ENCODE measurements at places on chromosomes 5 and 9.

DNA sequence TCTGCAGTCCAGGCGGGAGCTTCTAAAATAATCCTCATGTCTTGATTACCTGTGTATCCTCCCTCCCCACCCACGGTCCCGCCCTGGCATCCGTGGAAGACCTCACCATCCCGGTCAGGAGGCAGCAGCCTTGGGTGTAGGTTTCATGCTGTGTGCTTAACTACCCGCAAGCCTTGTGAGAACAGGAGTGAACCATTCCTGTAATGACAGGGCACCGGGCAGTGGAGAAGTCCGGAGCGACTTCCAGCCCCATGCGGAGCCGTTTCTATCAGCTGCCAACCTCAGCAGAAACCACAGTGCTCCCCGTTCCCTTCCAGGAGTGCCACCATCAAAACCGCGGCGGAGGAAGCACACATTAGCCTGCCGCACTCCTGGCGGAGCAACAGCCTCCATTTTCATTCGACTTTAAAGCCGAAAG lies 123.5 kb upstream of the LMX1B start:
- no peak for DNase-seq

- no peak for DNase-seq
These were observed 354.5 kb downstream of the ICE1 start for GRCh38 chr5:5777013-5777412.

DNA sequence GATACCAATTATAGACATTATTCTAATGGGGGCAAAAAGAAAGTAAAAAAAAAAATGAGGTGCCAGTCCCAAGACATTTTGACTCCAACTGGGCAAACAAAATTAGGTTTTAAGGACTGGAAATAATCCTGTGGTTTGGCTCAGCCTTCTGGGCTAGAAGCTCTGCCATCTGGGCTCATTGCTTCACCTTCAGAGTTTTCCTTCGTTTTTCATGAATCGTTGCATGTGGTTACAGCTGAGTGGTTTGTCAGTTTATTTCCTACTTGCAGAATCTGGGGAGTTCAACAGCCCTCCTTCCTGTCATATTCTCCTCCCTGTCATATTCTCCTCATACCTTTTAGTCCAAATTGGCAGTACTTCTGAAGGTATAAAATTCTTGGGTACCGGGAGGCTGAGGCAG lies 12.0 kb downstream of the UGT3A2 start:
- no peak for DNase-seq

GRCh38 chr5:44993286-44993685 lies 184.5 kb downstream of the MRPS30 start:
- DNase-seq = no peak

DNA sequence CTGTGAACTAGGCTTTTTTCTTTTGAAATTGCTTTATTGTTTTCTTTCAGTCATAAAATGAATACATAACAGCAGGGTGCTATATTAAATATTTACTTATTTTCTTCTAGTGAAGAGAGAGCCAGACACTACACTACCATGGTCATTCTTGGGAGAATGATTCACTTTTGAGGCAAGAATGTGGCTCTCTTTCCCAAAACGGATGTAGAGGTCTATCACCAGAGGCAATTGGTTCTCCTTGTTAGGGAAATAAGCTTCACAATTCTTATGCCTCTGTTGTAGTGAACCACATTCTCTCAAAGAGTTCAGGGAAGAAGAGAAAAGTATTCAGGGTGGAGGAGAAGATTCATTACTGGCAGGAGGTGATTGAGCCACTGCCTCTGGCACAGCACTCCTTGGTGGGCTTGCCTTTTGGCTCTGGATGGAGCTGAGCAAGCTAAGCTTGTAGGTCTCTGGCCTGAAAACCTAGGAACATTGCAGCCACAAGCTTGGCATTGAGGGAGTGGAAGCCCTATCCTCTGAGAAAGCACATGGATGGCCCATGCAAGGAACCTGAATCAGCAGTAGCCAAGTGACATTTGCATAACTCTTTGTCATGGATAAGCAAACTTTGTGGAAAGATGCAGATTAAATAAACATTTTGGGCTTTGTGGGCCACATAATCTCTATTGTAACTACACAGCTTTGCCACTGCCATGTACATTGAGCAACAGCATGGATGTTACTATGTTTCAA lies 179.0 kb upstream of the TNC start:
- no peak for DNase-seq

- no peak for DNase-seq
These were observed 33.5 kb upstream of the CKS2 start for GRCh38 chr9:89277454-89277853.

GRCh38 chr5:14284392-14285148 lies 141.4 kb downstream of the TRIO start:
- DNase-seq = no peak

DNA sequence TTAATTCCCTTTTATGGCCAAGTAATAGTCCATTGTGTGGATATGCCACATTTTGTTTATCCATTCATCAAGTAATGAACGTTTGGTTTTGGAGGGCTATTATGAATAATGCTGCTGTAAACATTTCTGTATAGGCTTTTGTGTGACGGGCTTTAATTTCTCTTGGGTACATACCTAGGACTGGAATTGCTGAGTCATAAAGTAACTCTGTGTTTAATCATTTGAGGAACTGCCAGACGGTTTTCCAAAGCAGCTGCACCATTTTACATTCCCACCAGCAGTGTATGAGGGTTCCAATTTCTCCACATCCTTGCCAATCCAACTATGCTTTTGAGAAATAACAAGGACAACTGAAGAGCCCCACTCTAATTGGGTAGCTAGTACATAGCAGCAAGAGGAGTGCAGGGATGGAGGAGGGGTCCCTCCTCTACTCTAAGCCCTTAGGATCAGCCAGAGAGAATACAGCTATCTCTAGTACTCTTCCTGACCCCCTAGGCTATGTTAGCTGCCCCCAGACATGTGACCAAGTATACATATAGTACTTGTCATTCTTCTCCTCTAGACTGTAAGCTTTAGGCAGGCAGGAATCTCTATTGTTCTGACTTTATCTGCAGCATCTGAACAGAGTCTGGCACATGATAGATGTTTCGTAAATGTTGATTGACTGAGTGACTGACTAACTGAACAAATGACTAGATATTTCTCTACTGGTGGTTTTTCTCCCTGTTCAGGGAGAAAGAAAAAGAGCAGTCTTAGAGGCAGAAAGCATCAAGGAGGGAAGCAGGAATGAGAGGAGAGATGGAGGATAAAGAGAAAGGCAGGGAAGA lies 22.1 kb upstream of the MATR3 start:
- peak; percentile 84 for DNase-seq

DNA sequence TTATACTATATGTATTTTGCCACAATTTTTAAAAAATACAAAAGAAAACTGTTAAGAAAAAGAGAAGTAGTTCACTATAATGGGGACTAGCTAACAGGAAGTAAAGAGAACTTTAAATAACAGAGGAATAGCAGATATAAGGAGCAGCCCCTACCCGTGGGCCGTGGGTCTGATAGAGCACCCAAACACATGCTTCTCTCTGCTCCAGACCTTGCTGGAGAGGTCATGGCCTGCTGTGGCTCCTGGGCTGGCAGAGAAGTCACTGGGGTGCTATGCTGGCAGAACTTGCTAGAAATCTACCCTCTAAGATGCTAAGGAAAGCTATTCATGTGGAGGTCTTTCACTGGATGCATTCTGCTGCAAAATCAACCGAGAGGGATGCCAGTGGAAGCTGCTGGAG lies 10.0 kb upstream of the TNFAIP8 start:
- DNase-seq = no peak

GRCh38 chr5:104326966-104327365 lies 764.4 kb upstream of the NUDT12 start:
- DNase-seq = no peak

GRCh38 chr9:117696154-117696553 lies 8.0 kb upstream of the TLR4 start:
- DNase-seq = peak; percentile 61

DNA sequence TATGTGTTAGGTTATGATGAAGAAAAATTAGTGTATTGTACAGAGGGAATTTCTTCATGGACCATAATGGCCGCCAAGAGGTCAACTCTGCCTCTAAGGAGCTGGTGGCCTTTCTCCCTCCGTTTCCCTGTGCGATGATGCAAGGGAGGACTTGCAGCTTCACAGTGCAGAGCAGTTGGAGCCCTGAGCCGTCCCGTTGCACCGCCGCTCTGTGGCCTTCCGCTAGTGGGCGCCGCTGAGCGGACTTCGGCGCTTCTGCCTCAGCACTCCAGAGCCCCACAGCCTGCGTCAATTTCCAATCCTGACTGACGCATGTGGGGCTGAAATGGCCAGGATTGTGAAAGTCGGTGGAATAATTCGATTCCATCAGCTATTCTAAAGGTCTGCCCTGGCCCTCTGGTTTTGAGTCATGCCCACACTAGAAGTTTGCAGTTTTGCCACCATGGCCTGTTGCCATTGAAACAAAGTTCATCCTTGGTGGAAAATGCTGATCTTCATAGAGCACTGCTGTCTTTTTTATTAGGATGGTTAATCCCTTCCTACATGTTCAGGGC lies 22.7 kb upstream of the LECT2 start:
- peak; percentile 79 for DNase-seq

DNA sequence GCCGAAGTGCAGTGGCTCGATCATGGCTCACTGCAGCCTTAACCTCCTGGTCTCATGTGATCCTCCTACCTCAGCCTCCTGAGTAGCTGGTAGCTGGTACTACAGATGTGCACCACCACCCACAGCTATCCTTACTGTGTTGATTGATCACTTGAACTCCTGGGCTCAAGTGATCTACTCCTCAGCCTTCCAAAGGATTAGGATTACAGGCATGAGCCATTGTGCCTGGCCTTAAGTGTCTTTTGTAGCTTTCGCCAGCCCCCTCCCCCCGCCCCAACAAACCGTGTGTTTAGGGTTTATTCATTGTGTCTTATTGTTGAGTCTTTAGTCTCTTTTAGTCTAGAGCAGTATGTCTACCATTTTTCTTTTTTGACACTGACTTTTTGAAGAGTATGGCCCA lies 33.1 kb downstream of the SPIN1 start:
- DNase-seq = no peak

- DNase-seq = no peak
These were observed 471.8 kb downstream of the KIF4B start for GRCh38 chr5:155485386-155485785.

GRCh38 chr9:3969590-3970260 lies 330.1 kb downstream of the GLIS3 start:
- DNase-seq = peak; percentile 24

- no peak for DNase-seq
These were observed 344.1 kb upstream of the WWC1 start for GRCh38 chr5:167947306-167947705.

DNA sequence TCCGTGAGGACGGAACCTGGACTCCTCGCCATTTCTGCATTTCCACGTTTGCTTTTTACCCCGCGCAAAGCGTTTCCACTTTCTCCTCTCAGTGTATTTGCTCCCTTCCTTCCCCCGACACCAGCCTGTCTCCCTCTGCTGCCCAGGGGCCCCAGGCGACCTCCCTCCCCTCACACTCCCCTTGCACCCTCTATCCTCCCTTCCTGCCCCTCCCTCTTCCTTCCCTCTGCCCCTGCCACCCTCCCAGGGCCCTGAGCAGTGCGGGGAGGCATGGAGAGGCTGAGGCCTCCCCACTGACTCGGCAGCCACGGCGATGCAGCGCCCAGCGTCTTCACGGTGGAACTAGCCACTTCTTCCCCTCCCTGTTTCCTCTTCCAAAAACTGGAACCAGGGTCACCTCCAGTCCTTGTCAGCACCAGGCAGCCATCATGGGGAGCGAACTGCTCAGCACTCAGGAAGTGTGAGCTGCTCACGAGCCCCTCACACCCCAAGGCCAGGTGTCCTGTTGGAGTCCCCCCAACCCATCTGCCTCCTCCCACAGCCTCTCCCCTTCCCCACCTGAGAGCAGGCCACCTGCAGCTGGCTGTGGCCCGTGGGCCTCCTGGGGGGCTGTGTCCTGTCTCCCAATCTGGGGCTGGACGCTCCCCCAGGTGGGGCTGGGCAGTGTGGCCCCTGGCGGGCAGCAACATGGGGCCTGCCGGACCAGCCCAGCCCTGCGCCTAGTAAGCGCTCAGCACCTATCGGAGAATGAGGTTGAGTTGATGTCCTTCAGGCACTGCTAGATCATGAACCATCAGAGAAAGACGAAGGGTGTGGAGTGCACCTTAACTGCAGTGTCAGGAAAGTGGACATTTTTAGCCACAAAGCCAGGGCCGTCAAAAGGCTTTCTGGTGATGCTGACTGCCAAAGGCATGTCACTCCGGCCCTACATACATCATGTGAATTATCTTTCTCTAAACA lies 17.5 kb downstream of the UBE2QL1 start:
- DNase-seq = no peak

- no peak for DNase-seq
These were observed 74.6 kb downstream of the LRRC70 start for GRCh38 chr5:62653001-62653863.

DNA sequence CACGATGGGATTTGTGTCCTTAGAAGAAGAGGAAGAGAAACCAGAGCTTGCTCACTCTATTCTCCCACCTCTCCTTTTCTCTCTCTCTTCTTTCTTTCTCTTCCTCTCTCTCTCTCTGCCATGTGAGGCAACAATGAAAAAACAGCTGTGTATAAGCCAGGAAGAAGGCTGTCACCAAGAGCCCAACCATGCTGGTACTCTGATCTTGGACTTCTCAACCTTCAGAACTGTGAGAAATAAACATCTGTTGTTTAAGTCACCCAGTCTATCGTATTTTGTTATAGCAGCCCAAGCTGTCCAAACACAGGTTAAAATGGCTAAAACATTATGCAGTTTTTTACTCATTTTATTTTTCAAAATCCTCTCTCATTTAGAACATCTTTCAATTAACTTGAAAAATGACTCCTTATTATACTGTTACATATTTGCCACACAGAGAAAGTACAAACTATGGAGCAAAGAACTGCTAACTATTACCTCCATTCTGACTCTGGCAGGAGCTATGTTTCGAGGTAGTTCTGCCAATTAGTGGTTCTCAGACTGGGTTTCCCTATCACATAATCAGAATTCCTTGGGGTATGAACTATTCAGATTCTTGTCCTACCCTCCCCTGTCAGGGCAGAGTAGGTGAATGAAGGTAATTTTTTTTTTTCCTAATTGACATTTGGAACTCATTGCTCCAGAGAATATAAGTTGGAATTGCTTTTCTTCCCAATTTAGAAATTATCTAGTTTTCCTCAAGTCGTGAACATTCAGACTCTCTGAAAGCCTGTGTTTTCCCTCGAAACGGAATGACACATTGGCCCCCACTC lies 434.6 kb downstream of the ENC1 start:
- no peak for DNase-seq

- no peak for DNase-seq
These were observed 6.2 kb upstream of the MYORG start for GRCh38 chr9:34382879-34383278.

- DNase-seq = no peak
These were observed 24.5 kb downstream of the RANBP17 start for GRCh38 chr5:170886210-170886894.

- peak; percentile 48 for DNase-seq
These were observed 41.9 kb upstream of the AGXT2 start for GRCh38 chr5:35089334-35090314.

GRCh38 chr5:135353952-135354721 lies 44.9 kb downstream of the MACROH2A1 start:
- no peak for DNase-seq

GRCh38 chr9:110807956-110808598 lies 139.5 kb downstream of the MUSK start:
- DNase-seq = no peak
